ENCODE measurements at places on chromosomes 3 and 15. TPM values are rescaled to one million over a fixed set of nuclear protein-coding genes. Genes with fewer than 3 reads are reported as not detected.

The C3orf49 gene
- total RNA-seq, result not detected

The HIGD2B gene
- not detected for total RNA-seq

The EFCAB12 gene
- total RNA-seq, result under 0.01 TPM

The FMN1 gene
- 11.0 TPM for total RNA-seq

The PPIP5K1 gene
- 32.4 TPM for total RNA-seq

The IQCH gene
- total RNA-seq, result 7.0 TPM

The ARRDC4 gene
- total RNA-seq, result 8.4 TPM

The DUOX1 gene
- total RNA-seq, result not detected

The USP50 gene
- total RNA-seq, result 0.62 TPM

The CIDEC gene
- total RNA-seq, result not detected

The PTH1R gene
- total RNA-seq, result 1.00 TPM

The ATP10A gene
- total RNA-seq, result 0.66 TPM

The FAM43A gene
- total RNA-seq, result 15.5 TPM

The SH2D7 gene
- total RNA-seq, result not detected

The BFSP2 gene
- not detected for total RNA-seq

The AGBL1 gene
- total RNA-seq, result not detected

The CERS3 gene
- total RNA-seq, result not detected

The PARP9 gene
- 23.0 TPM for total RNA-seq

The HTD2 gene
- 10.6 TPM for total RNA-seq

The SPATA12 gene
- 0.11 TPM for total RNA-seq

The AQP9 gene
- not detected for total RNA-seq

The NUP210 gene
- 1.9 TPM for total RNA-seq

The GOLGA6A gene
- not detected for total RNA-seq

The ANKRD63 gene
- total RNA-seq, result not detected

The NPAP1 gene
- not detected for total RNA-seq

The DALRD3 gene
- 60.8 TPM for total RNA-seq

The MYLK gene
- 611 TPM for total RNA-seq

The GAP43 gene
- 0.50 TPM for total RNA-seq

The CPLX3 gene
- total RNA-seq, result not detected

The SAMMSON gene
- total RNA-seq, result 0.25 TPM

The CHST13 gene
- not detected for total RNA-seq

The UBAP1L gene
- total RNA-seq, result 1.3 TPM

The ALDH1L1 gene
- 0.25 TPM for total RNA-seq

The IL17RB gene
- 0.11 TPM for total RNA-seq

The TMC3 gene
- not detected for total RNA-seq

The ANKRD34C gene
- not detected for total RNA-seq

The NOX5 gene
- 0.25 TPM for total RNA-seq

The RTP3 gene
- total RNA-seq, result not detected

The SPINT1 gene
- total RNA-seq, result 0.66 TPM

The ATP13A5 gene
- not detected for total RNA-seq

The GOLGA6D gene
- not detected for total RNA-seq

The LEO1 gene
- 34.4 TPM for total RNA-seq

The CFAP91 gene
- 0.77 TPM for total RNA-seq

The CYP1A2 gene
- total RNA-seq, result not detected

The SLC27A2 gene
- total RNA-seq, result 0.22 TPM

The ZPLD1 gene
- 0.62 TPM for total RNA-seq

All from uterine smooth muscle cell (primary cell).